ENCODE measurements at places on chromosomes 16 and 17.

DNA sequence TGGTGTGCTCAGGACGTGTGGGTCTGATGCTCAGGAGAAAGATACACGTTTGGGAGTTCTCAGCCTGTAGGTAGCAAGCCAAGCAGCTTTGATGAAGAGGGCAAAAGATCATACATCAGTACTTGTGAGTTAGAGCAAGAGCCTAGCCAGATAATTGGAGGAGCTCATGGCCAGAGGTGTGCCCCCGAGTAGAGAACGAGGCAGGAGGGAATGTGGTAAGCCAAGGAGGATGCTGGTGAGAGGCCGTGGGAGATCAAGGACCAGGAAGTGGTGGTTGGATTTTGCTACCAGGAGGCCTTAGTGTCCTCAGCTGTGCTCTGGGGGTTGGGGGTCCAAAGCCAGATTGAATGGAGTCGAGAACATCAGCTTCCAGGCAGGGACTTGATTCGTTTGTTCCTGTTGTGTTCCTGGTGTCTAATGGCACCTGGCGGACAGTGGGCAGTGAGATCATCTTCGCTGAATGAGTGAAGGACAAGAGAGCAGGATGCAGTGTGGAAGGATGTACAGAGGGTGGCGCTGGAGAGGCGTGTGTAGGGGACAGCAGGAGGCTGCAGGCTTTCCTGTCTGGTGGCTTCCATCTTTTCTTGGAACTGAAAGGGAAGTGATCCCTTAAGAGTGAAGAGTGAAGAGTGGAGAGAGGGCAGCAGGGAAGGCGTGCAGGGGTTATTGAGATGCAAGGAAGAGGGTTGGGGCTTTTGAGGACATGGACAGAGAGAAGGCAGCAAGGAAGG is 11.6 kb downstream of the FBXL19 start:
- DNase-seq = peak; percentile 77

- no peak for DNase-seq
Observed at GRCh38 chr17:2151358-2152033, 96.6 kb downstream of the HIC1 start.

- no peak for DNase-seq
Observed at GRCh38 chr17:72618001-72618509, 474.4 kb downstream of the SLC39A11 start.

DNA sequence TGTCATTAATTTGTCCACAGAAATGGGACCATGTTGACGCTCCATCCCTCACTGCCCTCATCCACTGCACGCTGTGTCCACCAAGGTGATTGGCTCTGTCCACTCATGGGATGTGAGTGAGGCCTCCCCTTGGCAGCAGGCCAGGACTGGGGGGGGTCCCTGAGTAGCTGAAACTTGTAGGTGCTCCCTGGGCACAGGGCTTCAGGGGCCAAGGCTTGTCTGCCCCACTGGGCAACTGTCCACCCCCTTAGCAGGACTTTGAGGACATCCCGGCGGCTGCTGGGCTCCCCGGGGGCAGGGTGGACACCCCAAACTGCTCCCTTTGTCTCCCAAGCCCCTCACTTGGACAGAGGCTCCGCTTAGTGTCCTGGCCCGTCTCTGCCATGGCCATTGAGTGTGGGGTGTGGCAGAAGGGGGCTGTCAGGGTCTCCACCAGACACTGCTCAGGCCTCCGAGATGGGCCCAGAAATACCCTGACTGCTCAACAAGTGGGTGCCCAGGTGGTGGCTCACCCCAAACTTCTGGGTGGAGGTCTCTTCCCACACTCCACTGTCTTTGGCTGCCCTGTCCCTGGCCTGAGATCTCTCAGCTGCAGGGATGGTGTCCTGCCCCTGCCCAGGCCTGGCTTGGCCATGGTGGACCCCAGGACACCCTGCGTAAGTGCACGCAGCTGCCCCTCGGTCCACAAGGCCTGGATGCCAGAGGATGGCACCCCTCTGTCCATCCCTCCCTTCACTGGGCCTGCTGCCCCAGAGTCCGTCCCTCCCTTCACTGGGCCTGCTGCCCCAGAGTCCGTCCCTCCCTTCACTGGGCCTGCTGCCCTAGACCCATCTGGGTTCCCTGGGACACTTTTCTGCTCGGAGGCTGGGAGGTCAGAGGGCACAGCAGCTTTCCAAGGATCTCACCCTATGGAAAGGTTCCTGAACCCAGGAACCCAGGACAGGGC is 2.9 kb upstream of the RAB40C start:
- DNase-seq = no peak

GRCh38 chr17:69505740-69506139 is 91.2 kb downstream of the MAP2K6 start:
- DNase-seq = no peak

DNA sequence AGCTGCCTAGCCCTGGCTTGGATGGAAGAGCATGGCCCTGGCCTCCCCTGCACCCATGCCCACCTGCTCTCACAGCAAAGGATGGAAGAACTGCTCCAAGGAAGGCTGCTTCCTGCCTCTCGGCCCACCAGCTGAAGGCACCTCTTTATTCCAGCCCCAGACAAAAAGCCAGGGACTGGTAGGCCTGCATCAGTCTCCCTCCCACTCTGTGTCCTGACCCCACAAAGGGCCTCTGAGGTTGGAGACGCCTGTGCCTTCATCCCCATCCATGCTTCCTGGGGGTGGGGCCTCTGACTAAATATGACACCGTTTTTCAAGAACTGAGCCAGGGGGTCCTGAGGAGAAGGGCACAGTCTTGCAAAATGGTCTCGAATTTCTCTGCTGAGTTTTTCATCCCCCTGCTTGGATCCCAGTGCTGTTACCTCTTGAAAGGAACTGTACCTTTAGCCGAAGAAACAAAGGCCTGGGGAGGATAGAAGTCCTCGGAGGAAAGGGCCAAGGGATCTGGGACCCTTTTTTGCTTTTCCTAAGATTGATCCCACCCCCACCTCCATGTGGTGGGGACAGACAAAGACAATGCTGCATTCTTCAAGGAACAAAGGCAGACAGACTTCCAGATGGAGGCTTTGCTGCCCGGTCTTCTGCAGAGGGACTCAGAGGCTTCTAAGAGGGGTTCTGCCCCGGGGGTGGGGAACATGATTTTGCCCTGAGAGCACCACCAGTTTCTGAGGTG is 5.2 kb downstream of the C17orf50 start:
- no peak for DNase-seq

DNA sequence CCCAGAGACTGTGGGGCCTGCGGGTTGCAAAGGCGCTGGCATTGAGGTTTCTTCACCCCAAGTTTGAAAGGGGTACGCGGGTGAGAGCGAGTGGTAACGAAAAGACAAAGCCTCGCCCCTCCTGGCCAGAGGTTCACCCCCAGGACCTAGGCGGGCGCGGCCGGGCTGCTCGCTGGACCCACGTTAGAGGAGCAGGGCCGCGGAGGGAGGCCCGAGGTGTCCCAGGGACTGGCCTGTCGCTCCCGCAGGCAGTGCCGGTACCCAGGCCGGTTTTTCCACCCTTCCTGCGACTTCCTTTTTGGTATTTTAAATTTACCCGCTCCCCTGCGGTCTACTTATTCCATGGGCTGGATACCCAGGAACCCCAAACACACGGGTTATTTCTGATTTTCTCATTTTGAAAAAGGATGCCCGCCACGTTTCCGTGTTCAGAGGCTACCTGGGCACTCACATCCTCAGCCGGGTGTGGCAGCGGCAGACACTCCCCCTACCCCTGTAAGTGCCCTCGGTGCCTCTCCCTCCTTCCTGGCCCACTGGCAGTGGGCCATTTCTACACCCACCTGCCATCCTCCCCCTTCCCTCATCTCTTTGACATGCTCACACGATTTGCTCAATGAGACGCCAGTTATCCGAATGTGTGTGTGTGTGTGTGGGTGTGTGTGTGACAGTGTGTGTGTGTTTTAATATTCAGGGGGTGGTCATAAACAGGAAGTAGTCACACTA is 1.6 kb upstream of the FOXL1 start:
- DNase-seq = peak; percentile 54

- no peak for DNase-seq
Observed at GRCh38 chr16:80544326-80544725, 3.5 kb downstream of the DYNLRB2 start.

- DNase-seq = no peak
Observed at GRCh38 chr16:20956319-20956718, 55.7 kb downstream of the LYRM1 start.

GRCh38 chr17:32323046-32323445 is 18.9 kb downstream of the C17orf75 start:
- DNase-seq = no peak

- no peak for DNase-seq
Observed at GRCh38 chr16:30711712-30712111, 12.7 kb downstream of the SRCAP start.

GRCh38 chr16:87074641-87075318 is 242.4 kb downstream of the C16orf95 start:
- no peak for DNase-seq

GRCh38 chr16:11088074-11088730 is 143.8 kb downstream of the CLEC16A start:
- DNase-seq = no peak

GRCh38 chr17:43671031-43671692 is 9.4 kb upstream of the MEOX1 start:
- no peak for DNase-seq

- no peak for DNase-seq
Observed at GRCh38 chr17:73600103-73600871, 44.0 kb downstream of the SDK2 start.

GRCh38 chr17:34131386-34131785 is 123.7 kb upstream of the CCL2 start:
- DNase-seq = no peak

- DNase-seq = peak; percentile 35
Observed at GRCh38 chr17:37483311-37484039, 6.2 kb upstream of the DUSP14 start.

DNA sequence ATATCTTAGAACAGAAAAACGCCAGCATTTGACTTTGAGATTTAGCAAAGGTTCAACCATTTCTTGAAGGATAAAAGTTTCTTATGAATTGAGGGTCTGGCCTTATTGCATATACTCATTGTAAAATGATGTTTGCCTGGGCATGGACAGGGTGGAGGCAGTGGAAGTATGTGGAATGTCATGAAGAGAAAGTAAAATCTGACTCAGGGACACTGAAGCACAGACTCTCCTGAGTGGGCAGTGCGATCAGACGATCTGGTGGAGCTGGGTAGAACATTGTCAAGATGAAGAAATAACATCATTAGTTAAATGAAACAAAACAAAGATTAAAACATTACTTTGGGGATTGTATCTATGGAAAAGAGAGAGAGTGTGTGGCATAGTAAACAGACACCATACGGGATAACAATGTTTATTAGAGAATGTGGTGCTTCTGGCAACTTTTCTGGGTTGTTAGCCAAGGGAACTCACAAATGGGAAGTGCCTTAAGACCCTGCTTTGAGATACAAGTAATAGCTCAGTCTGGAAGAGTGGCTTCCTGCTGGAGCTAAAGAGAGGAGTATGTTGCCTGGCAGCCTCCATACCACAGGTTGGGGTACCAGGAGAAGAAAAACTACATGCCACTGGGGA is 4.4 kb downstream of the MAP3K3 start:
- DNase-seq = peak; percentile 54

- DNase-seq = no peak
Observed at GRCh38 chr16:13038591-13038990, 137.2 kb downstream of the SHISA9 start.

All from dermis blood vessel endothelial cell (primary cell).